ENCODE measurements at places on chromosomes 2 and 18.

DNA sequence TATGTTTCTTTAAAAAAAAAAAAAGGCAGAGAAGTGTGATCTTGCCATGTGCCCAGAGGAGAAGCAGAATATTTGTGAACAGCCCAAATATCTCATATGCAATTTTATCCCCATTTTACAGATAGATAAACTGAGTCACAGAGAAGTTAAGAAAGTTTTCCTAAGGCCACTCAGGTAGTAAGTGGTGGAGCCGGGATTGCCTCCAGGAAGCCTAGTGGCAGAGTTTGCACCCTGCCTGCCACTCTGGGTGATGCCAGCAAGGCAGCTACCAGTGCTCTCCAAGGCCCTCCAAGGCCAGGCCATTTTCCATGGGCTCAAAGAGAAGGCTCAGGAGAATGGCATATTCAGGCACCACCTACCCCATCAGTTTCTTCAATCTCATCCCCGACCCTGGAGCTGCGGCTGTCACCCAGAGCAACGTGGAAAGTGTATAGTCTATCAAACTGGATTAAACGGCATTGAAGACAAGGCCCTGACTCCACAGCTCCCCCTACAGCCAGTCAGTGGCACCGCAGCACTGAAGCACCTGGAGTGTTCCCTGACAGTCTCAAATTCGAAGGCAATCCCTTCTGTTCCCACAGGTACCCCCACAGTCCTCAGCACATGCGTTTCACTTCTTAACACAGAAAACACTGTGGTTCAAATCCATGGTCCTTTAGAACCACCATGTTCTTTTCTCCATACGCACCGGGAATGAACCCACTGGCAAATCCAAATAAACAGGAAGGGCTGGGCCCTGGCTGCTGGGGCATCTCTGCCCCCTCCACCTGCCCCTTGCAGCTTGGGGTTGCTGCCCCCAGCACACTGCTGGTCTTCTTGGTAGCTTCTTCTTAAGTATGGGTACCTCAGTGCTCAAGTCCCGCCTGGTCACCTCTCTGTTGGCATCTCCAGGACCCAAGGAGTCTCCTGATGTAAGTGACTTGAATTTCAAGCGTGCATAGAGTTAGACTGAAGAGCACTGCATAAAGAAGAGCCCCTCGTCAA, 175.3 kb downstream of the INHBB start:
- peak; percentile 44 for DNase-seq

GRCh38 chr2:131126436-131126835, 21.3 kb downstream of the PLEKHB2 start:
- no peak for DNase-seq

- no peak for DNase-seq
Measured at GRCh38 chr2:214261683-214262082, 149.2 kb upstream of the VWC2L start.

DNA sequence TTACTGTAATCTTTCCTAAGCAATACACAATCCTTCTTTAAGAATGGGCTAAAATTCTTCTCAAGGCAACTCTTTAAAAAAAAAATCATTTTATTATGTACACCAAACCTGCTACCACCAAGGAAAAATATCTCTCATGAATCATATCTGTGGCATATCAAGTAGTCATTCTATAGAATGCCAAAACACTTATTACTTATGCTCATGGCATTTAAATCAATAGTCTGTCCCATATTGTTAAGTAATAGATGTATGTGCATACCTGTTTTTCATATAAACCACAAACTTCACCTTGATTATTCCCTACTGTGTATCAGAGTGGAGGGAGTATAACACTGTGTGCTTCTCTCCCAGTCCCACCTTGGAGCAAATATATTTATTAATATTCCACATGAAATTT, 95.8 kb upstream of the SETBP1 start:
- DNase-seq = no peak

DNA sequence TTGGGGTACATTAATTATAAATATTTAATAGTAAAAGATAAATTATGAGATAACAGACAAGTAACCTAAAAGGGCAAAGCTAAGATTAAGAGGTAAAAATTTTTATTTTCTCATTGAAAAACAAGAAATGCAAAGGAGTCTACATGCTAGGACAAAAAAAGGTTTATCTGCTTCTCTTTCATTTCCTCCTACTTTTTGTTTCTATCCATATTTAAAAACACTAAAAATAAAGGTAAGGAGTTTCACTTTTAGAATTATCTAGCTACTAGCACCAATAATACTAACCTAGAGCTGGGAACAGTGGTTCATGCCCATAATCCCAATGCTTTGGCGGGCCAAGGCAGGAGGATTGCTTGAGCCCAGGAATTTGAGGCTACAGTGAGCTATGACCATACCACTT, 1551.7 kb upstream of the SLC39A10 start:
- DNase-seq = no peak

GRCh38 chr2:45627911-45628310, 16.8 kb upstream of the SRBD1 start:
- no peak for DNase-seq

- no peak for DNase-seq
Measured at GRCh38 chr2:51697095-51697494, 665.2 kb upstream of the NRXN1 start.
